CD4-positive, alpha-beta T cell treated with Interleukin-2 at 100 ng/mL for 4 hours (primary cell): ENCODE measurements at places on chromosomes 3 and 15.
A peak's percentile ranks its signal among the peaks of the same experiment; 100 is the strongest.

- peak; percentile 26 for DNase-seq
These were observed 29.6 kb downstream of the LRRFIP2 start for GRCh38 chr3:37144806-37145205.

- DNase-seq: no peak
These were observed 213.8 kb downstream of the NR1D2 start for GRCh38 chr3:24158761-24159454.

GRCh38 chr3:193998123-193998448 is 137.9 kb upstream of the HES1 start:
- no peak for DNase-seq

GRCh38 chr3:62032738-62033137 is 340.6 kb downstream of the FEZF2 start:
- no peak for DNase-seq

GRCh38 chr3:126149960-126150515 is 30.3 kb downstream of the ALDH1L1 start:
- no peak for DNase-seq

DNA sequence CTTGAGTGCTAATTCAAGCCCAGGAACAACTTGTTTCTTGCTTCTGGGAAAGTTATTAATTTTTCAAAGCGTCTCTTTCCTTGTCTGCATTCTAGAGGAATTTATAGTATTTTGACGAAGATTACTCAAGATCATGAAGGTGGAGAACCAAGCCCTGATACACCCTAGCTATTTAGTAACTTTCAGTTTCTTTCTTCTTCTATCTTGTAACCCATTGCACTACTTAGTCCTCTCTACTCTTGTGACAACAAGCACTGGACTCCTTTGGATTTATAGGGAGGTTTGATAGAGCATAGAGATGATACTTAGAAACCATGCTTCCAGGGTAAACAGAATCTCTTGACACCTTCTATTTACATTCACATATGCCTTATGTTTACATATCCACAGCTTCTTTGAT is 203.3 kb upstream of the GRM7 start:
- DNase-seq: no peak

DNA sequence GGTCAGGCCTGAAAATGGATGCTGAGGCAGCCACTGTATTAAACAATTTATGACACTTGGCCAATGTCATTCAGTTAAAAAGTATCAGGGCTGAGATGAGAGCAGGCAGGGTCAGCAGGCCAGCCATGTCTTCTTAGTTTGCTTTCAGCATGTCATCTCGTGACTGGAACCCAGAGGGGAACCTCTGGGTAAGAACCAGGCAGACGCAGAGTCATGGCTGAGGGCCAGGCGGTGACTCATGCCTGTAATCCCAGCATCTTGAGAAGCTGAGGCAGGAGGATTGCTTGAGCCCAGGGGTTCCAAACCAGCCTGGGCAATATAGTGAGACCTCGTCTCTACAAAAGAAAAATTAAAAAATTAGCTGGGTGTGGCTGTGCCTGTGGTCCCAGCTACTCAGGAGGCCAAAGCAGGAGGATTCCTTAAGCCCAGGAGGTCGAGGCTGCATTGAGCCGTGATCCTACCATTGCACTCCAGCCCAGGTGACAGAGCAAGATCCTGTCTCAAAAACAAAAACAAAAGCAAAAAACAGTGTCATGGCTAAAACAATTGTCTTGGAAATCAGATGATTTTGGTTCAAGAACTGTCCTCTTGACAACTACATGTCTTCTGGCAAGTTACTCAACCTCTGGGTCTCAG is 11.7 kb downstream of the BCL2L10 start:
- no peak for DNase-seq

GRCh38 chr3:150409512-150410310 is 1.6 kb downstream of the TSC22D2 start:
- DNase-seq: peak; percentile 62

- DNase-seq: no peak
These were observed 1046.6 kb upstream of the CFAP20DC start for GRCh38 chr3:60096403-60096802.

GRCh38 chr3:173663696-173664111 is 266.2 kb downstream of the NLGN1 start:
- DNase-seq: no peak

- no peak for DNase-seq
These were observed 55.4 kb upstream of the LRRFIP2 start for GRCh38 chr3:37229740-37230139.

- no peak for DNase-seq
These were observed 28.4 kb downstream of the RBM6 start for GRCh38 chr3:49968346-49968745.

DNA sequence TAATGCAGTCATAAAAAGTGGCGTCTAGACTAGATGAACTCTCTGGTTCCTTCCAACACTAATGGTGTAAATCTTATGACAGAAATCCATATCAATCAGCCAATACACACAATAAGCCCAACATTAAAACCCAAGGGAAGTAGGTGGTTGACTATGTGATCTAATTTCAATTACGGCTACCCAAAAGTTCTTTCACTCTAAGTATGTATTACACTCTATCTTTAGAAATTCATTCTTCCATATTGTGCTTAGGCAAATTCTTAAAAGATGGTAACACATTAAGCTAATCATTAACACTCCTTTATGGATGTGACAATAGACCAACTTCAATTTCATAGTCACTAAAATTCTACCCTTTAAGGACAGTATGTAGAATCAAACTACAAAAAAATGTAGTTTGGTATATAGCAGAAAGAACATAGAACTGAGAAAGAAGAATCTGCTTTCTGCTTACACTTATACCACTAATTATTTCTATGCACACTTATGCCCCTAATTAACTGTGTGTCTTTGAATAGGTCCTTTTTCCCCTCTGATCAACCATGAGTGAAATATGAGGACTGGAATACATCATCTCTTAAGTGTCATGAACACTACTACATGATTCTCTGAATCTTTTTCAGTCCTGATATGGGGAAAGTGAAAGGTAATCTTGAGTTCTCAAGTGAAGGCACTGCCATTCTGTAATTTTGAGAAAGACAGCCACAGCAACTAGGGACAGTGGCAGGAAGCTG is 557.6 kb downstream of the IGSF11 start:
- DNase-seq: no peak

- no peak for DNase-seq
These were observed 269.8 kb upstream of the ADAMTS9 start for GRCh38 chr3:64957408-64958198.

DNA sequence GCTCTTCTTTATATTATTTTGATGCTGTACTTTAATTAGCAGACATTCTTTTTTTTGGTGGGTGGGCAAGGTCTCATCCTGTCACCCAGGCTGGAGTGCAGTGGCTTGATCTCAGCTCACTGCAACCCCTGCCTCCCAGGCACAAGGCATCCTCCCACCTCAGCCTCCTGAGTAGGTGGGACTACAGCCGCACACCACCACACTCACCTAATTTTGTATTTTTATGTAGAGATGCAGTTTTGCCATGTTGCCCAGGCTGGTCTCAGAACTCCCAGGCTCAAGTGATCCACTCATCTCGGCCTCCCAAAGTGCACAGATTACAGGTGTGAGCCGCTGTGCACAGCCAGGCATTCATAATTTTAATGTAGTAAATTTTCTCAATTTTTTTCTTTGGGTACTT is 608.1 kb downstream of the ZNF385D start:
- no peak for DNase-seq

- no peak for DNase-seq
These were observed 76.6 kb upstream of the PIAS1 start for GRCh38 chr15:67977414-67978089.

DNA sequence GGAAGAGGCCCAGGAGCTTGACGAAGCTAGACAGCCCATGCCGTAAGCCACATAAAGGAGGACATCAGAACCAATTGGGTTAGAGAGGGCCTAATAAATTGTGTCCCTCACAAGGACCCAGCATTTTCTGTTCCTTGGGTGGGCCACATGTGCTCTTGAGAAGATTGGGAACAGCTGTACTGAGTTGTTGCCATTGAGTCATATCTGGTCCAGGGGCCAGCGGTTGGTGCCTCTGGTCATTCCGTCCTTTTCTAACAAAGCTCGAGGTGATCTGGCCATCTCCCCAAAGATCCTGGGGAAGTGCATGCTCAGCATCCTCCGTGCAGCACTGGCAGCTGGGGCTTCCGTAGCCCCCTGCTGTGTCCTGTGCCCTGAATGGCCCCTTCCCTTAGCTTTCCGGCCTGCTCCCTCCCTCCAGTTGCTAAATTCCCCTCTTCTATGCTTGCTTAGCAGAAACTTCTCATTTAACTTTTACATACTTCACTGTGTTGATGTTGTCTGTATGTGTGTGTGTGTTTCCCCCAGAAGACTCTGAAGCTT is 73.0 kb downstream of the EEFSEC start:
- no peak for DNase-seq

DNA sequence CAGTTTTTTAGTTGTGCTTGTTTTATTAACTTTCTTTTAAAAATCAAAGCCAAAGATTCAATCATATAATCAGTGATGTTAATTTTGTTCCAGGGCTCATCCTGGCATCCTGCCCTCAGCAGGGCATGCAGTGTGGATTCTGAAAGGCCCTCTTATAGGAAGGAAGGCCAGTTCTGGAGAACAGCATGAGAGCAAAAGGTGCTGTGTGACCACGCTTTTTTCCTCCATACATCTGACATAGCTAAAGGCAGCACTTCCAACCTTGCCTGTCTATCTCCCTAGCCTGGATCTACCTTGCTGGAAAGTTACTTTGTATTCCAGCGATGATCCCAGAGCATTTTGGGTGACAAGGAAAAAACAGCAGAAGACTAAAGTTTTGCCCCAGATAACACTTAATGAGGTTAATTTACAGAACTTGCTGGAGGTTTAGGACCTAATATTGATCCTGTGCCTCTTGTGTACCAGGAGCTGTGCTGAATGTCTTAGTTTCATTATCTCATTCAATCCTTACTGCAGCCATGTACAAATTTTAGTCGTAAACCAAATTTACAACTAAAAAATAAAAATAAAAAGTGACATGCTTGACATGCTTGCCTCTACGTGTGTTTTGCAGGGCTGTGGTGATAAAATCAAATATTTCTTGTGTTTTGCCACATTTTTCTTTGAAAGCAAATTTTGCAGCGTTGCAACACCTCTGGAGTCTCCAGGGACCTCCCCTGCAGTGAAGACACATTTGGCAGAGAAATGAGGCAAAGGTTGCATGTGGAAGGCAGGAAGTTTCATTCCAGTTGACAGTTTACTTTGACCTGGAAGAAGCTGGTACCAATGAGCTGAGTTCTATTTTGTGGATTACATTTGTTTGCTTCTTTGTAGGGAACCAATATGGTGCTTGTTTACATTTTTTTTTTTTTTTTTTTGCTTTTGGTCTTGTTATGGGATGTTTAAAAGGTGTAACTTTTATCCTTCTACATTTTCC is 13.2 kb downstream of the IL1RAP start:
- no peak for DNase-seq

DNA sequence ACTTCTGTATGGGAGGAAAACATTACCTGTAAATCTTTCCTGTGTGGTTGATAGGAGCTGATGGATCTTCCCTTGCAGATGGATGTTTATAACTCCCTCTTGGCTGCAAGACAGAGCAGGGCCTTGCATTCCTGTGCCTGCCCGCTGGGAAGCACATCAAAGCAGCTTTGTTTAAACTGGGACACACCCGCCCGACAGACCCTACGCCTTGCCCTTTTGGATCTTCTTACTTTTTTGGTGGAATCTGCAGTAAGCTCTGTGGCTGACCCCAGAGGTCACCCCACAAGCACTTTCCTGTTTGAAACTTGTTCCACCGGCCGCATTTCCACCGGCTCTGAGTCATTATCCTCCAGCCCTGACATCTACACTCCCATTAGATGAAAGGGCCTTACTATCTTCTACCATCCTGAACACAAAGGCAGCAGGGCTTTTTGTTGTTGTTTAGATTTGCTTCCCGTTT is 244.1 kb upstream of the STT3B start:
- peak; percentile 24 for DNase-seq

DNA sequence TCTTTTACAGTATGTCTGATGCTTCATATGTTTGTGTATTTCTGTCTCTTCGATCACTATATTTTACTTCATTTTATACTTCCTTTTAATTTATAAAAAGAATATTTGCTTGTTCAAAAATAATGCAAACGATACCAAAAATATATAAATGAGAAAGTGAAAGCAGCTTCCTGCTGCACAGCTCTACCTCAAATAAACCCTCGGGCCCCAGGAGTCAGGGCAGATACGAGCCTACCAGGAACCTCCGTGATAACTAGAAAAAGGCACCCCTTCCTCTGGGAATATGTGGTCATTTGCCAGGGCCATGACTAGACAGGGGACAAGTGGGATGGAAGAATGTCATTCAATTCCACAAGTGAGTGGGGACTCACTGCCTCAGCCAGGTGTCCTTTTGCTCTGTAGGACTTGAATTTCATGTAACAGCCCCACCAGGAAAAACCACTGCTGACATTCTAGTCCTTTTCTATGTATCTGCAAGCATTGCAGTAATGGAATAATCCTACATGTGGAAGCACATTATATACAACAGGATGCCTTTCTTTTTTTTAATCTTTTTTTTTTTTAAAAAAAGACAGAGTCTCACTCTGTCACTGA is 133.3 kb downstream of the SUCLG2 start:
- no peak for DNase-seq

- no peak for DNase-seq
These were observed 61.5 kb downstream of the PRICKLE2 start for GRCh38 chr3:64163755-64164148.

DNA sequence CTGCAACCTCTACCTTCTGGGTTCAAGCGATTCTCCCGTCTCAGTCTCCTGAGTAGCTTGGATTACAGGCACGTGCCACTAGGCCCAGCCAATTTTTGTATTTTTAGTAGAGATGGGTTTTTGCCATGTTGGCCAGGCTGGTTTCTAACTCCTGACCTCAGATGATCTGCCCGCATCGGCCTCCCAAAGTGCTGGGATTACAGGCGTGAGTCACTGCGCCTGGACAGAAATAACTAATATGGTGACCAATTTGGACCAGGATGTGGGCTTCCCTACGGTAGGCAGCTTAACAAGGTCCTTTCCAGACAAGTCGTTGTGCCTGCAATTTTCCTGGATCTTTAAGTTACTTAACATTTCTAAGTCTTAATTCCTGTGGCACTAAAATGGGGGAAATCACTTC is 14.8 kb downstream of the WDR53 start:
- no peak for DNase-seq
